ENCODE measurements at places on chromosomes 6 and 20. TPM values are rescaled to one million over a fixed set of nuclear protein-coding genes. Genes with fewer than 3 reads are reported as not detected.

GRCh38 chr6:52328729-52329128 lies 33.2 kb upstream of the PAQR8 start:
- no peak for DNase-seq

DNA sequence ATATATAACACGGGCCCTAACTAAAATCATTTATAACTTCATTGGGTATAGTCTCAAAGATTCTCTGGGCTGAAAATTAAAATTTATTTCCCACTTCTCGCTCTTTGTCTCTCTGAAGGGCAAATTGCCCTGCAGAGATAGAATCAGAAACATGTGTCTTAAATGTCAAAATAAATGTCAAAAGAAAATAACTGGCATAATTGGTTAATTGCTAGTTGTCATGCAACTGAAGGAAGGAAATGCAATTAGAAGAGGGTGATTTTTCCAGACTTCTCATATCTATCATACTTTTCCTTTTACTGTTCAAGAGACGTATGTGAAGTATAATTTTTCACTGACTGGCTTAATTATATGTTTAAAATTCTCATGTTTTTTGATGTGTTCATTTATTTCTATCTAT lies 80.3 kb upstream of the HMGCLL1 start:
- no peak for DNase-seq

DNA sequence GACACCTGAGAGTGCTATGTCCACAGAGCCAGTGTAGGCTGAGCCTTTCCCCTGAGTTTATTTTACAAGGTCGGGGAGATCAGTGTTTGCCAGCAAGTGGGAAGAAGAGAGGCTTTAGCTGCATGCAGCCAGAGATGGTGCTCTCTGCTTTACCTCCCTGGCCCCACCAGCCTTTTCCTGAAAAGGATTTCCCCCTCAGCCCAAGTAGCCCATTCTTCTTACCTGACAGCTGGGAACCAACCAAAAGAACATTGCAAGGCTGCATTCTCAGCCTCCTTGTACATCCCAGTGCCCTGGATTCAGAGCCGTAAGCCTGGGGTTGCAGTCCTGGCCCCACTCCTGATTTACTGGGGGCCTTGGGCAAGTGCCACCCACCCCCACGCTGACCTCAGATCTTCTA lies 16.9 kb downstream of the SNPH start:
- no peak for DNase-seq

DNA sequence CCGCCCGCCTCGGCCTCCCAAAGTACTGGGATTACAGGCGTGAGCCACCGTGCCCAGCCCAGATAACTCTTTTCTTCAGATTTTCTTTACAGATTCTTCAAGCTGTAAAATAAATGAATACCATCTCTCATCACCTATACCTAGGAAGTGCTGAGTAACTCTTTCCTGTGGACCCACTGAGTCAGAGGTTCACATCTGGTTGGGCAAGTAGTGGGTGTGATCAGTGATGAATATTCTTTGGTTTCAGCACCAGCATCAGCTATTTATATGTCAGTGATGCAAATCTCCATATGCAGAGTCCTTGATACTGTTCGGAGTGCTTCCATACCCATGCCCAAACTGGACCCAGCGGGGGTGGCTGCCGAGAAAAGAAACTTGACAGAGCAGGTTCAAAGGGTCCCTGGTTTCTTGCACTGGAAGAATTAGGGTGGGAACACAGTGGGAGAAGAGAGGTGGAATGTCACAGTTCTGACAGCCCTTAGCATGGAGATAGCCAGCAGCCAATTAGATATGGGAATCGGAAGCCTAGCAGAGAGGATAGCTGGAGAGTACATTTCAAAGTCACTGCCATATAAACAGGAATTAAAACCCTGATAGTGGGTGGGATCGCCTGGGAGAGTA lies 64.9 kb upstream of the DDR1 start:
- DNase-seq, result no peak

- no peak for DNase-seq
These were observed 104.0 kb upstream of the ZFP64 start for GRCh38 chr20:52295556-52295955.

- DNase-seq, result no peak
These were observed 3.1 kb upstream of the CCM2L start for GRCh38 chr20:32006841-32007786.

DNA sequence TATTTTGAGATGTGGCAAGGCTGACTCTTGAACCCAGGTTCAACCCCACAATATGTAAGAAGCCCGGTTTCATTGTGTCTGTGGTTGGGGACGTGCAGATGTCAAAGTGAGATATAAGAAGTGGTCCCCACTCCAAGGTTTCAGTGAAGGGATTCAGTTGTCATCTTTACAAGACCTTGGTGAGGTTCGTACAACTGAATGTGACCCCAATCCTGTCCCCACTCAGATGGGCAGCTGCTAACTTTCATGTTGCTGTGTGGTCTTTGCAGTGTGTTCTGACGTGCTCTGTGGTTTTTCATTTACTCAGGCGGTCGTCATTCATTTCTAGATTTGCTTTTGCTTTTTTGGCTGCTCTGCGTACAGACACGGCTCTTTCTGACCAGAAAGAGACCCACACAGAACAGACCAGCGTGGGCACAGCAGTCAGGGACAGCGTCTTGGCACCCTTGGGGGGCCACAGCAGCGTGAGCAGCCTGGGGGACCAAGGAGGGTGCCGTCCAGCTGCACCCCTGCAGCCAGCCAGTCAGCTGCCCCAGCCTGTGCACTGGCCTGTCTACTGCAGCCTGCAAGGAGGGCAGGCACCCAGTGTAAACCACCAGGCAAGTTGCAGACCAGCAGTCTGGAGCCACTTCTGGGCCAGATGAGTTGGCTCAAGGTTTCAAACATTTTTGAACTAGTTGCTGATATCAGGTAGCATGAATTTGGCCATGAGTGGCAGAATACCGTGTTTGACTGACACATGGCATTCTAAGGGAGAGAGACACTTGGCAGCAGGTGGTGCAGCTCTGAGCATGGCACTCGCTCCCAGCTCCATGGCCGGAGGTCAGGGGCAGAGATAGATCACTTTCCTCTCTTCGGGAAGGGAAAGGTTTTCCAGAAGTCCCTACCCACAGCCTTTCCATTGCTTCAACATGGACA lies 49.4 kb upstream of the IRF4 start:
- DNase-seq, result no peak

DNA sequence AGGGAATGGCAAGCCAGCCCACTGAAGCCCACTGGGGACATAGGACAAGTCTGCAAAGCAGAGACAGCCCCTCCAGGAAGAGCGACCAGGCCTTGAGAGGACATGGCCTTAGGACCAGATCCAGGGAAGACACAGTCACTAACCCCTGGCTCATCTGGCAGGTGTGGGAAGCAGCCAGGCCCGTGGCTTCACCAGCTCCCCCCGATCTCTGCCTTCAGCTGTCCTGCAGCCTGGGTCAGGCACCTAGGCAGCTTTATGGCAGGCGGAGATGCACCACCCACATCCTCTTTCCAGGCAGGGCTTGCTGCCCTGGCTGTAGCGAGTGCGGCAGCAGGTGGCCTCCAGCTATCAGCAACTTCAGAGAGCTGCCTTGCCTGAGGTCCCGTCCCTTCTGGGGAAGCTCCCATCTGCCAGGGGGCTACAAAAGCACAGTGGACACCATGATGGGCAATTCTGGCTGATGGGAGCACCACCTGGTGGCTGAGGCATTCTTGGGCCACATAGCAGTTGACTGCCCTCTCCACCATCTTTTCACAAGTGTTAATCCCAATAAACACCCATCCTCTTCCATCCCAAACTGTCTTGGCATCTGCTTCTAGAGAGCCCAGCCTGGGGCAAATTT lies 85.8 kb downstream of the DZANK1 start:
- no peak for DNase-seq

DNA sequence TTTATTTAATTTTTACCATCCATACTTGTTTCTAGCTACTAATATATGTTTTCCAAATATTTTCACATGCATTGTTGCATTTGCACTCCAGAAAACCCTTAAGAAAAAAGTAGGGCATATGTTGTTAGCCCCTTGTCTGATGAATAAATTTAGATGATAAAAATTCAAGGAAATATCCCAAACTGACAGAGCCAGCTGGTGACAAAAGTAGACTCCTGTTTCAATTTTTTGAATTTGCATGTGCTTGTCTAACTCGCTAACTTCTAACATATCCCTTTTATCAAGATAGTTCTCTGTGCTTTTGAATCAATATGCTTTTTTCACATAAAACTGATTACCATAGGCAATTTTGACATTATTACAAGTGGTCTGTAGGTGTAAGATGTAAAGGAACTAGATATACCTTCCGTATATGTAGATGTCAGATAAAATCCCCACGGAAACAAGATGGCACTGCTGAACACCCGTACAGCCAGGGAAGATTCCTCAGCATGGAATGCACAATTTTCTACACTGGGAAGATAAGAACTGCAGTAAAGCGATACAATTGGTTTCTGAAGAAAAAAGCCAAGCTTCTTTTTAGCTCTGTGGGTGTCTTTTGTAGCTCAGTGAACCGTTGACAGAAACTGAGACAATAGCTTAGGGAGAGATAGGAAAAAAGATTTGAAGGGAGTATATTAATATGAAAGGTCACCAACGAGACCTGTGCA lies 437.6 kb upstream of the RNF217 start:
- DNase-seq, result no peak

DNA sequence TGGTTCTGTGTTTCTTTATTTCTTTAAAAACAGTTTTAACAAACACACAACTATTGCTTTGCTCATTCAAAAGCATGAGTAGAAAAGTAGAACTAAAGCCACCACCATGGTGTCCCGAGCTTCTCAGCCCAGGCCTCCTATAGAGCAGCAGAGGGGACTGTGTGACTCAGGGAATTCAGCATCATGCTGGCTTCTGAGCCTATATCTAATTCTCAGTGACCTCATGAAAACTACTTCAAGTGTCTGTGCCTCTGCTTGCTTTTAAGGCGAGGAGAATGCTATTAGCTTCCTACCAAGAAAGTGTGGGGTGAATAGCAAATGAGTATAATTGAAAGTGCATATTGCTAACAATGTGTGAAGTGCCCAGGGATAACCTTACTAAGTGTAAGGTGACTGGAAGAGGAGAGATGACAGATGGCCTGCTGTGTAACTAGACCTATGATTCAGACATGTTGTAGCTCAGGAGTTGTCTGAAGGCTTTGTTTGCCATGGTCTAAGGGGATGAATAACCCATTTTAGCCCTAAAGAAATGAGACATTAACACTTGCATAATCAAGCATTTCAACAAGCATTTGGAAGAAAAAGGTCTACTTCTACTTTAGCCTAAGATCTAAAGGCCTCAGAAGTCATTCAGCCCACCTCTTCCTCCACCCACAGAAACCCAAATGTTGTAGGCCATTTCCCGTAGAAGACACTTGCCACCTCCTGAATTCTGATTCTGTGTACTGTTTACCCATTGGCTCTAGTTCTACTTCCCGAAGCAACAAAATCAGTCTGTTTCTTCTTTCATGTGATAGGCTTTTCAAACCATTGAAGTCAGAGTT lies 121.5 kb upstream of the ARG1 start:
- no peak for DNase-seq

DNA sequence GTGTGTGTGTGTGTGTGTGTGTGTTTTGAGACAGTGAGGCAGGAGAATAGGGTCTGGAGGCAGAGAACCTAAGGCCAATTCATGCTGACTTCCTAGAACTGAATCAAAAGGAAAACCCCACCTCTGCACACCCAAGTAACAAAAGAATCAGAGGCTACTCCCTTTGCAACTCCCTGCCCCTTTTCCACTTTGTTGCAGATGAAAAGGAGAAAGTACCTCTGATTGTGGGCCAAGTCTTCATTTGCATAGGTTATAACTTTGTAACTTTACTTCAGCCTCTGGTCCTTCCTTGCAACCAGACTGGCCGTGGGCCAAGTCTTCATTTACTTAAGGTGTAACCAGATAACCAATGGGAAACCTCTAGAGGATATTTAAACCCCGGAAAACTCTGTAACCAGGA lies 168.8 kb downstream of the EYA2 start:
- DNase-seq, result no peak

ANKRD66 gene
- not detected for polyA plus RNA-seq

FAM83C gene
- polyA plus RNA-seq, result 0.06 TPM

OLIG3 gene
- not detected for polyA plus RNA-seq

HTR1E gene
- 0.73 TPM for polyA plus RNA-seq

CALHM6 gene
- polyA plus RNA-seq, result 5.6 TPM

DSP gene
- 67.9 TPM for polyA plus RNA-seq

ETV7 gene
- polyA plus RNA-seq, result 0.16 TPM

CPXM1 gene
- 278 TPM for polyA plus RNA-seq

GSTA2 gene
- 0.61 TPM for polyA plus RNA-seq

EFCAB8 gene
- 0.06 TPM for polyA plus RNA-seq
